AG04449 (cell line): ENCODE measurements at places on chromosomes 5 and 9.
A peak's percentile ranks its signal among the peaks of the same experiment; 100 is the strongest.

- DNase-seq, result no peak
Observed at GRCh38 chr5:173011566-173011965, 28.0 kb downstream of the ATP6V0E1 start.

GRCh38 chr5:127940854-127941253 is 142.7 kb upstream of the SLC12A2 start:
- no peak for DNase-seq

DNA sequence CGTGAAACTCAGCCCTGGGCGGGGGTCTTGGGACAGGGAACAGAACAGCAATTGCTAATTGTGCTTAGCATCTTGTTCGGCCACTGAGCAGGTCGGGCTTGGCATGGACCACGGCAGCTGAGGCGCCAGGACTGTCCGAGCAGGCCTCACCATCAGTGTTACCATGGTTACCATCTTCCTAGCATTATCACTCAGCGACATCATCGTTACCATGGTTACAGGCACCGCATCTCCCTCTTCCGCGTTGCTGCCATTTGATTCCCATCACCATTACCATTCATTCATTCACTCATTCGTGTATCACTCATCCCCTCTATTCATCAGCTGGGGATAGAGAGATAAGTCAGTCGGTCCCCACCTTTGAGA is 81.0 kb upstream of the ZBTB43 start:
- DNase-seq, result no peak

DNA sequence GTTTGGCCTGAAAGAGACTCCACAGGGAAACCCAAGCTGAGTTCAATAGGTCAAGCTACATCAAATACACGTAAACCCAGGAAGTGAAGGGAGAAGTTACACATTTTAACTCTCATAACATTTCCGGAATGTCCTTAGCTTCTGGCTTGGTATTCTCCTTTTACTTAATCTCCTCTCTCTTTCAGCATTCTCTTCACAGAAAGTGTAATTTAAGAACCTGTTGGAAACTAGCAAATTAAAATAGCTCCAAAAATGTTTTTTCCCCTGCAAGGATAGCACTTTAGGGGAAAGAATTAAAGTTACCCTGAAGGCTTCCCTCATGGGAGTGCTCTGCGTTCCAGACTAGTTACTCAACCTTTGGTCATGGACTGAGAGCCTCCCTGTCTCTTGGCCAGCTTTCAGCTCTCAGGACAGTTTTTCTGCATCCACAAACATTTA is 292.7 kb upstream of the TARS1 start:
- peak; percentile 82 for DNase-seq

DNA sequence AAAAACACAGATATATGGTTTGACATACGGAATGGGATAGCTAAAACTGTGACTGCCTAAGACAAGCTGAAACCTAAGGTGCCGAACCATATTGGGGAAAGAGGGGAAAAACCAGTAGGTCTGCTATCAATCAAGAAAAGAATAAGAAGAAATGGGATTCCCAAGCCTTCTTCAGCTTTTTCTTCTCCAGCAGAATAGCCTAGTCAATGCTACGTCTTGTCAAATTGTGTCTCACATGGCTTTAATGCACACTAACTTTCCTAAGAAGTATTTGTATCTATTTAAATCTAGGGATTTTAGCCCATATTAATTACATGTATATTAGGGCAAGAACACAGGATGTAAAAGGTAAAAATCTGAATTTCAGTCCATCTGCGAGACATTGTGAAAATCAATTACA is 797 bp upstream of the FBXO38 start:
- DNase-seq, result no peak

DNA sequence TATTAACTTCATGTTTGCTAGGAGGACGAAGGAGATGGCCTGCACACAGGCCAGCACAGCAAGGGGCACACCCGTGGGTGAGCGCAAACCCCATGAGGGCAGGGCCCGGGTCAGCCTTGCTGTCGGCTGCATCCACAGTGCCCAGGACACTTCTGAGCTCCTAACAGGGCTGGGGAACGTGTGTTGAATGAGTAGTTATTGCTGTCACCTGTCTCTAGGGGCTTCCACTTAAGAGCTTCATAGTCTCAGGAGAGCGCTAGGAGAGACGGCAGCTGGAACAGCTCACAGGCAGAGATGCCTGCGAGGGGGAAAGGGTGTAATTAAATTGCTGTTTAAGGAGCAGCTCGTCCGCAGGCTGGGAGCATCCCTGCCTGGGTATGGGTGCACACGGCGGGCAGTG is 91.4 kb upstream of the NEURL1B start:
- DNase-seq, result no peak

- DNase-seq, result no peak
Observed at GRCh38 chr9:129318121-129319075, 140.3 kb upstream of the IER5L start.

- DNase-seq, result no peak
Observed at GRCh38 chr5:7462758-7463157, 66.8 kb downstream of the ADCY2 start.

GRCh38 chr5:164435576-164435975 is 930.2 kb downstream of the MAT2B start:
- DNase-seq, result no peak

GRCh38 chr9:135098400-135099105 is 11.1 kb downstream of the OLFM1 start:
- DNase-seq, result no peak

DNA sequence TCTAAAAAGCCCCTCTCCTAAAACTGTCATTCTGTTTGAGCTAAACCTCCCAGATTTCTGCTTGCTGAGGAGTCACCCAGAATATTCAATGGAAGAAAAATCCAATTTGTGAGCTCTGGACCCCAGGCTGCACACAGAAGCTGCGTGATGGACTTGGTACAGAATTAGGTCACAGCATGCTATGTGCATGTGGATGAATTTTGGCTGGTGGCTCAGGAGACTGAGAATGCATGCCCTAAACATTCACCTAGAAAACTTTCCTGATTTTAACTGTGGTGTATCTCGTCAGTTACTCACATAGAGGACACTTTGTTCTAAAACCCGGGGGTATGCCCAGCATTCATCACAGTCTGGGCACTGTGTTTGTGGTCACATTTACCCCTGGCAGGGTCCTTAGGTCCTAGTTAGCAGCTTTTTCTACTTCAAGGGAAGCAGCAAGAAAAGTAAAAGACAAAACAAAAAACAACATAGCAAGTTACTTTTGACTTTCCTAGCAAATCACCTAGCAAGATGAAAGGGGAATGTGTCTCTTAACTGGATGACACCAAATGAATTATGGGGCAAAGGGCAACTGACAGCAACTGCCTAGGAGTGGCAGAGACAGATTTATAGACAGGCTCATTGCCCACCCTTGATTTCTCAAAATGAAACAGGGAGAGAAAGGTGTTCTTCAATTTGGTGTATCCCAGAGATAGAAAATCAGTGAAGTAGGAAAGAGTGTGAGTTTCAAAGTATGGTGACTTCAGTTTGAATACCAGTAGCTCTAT is 8.3 kb upstream of the SHROOM1 start:
- no peak for DNase-seq

GRCh38 chr9:137919649-137920141 is 42.1 kb downstream of the CACNA1B start:
- no peak for DNase-seq

GRCh38 chr9:134869554-134870300 is 10.9 kb upstream of the FCN2 start:
- DNase-seq, result no peak

DNA sequence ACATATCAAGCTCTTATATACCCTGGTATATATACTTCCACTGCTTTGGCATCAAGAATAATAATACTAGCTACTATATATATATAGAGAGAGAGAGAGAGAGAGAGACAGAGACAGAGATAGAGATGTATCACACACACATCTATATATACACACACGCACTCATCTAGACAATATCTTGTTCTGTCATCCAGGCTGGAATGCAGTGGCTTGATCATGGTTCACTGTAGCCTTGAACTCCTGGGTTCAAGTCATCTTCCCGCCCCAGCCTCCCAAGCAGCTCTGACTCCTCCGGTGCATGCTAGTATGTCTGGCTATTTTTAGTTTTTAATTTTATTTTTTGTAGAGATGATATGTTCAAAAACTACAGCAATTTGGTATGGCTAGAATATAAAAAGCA is 22.5 kb downstream of the ANKHD1 start:
- DNase-seq, result no peak

DNA sequence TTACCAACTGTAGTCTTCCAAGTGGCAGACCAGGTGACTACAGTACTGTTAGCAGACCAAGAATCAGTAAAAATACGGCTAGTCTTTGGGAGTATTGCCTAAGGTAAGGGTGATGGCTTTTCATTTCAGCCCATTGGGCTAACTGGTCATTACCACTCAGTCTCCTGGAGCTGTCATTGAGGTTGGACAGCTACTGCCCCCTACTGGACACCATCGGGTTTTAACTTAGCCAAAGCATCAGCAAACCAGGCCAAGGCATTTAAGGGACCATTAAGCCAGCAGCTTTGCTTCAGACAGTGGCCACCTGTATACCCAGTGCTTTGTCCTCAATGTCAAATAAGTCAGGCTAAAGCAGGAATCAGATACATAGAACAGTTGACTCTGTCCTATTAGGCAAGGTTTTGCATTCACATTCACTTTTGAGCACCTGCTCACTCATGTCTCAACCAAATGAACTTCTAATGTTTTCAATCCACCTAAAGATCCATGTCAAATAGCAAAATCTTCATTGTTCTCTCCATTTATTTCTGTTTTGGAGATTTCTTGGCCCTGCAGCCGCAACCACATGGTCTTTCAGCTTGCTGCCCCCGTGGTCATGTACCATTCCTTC is 117.2 kb downstream of the INVS start:
- no peak for DNase-seq

DNA sequence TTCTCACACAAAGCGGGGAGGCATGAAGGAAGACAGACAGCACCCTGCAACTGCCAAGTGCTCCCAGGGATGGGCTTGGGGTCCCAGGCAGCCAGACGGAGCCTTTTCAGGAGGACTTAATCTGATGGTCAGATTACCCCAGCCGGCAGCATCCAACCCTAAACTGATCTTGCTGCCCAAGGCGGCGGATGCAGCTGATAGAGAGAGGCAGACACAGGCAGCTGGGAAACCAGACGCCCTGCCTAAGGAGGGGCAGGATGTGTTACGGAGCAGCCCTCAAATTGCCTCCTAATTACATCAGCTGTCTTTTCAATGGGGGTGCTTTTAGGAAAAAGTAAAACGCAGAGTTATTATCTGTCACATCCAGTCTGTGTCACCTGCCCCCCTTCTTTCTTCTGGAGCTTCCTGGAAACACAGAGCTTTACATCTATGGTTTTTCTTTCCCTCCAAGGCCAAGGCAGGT is 190.9 kb upstream of the PANK3 start:
- no peak for DNase-seq

GRCh38 chr9:97518909-97519307 is 17.4 kb downstream of the TMOD1 start:
- DNase-seq, result peak; percentile 31

DNA sequence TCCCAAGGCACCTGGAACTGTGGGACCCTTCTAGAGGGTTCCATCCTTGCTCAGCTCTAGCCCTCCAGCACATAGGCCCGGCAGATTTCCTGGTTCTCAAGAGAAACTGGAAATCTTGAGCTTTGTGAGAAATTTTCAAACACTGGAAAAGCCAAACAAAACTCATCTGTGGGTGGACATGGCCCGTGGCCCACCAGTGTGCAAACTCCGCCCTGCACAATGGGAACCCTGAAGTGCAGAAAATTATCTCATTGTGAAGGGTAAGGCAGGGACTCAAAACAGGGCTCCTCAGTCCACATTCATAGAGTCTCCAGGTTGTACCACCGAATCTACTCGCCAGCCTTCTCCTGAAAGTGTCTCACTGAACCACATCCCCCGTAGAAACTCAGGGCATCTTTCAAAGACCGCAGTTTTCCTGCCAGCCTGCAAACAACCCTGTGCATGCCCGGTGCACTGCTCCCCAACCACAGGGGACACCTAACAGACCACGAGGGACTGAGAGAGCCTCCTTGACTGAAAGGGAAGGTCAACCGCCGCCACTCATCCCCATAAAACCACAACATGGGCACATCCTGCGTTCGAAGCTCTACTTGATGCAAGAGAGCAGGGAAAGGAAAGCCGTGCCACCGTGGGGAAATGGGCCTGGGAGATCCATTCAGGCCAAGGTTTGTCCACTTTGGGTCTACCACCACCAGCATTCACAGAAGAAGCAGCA is 18.1 kb downstream of the ADAMTS2 start:
- DNase-seq, result no peak

- no peak for DNase-seq
Observed at GRCh38 chr9:68705531-68706362, 707 bp downstream of the PIP5K1B start.

- no peak for DNase-seq
Observed at GRCh38 chr9:136171009-136171800, 33.7 kb downstream of the LHX3 start.

- DNase-seq, result no peak
Observed at GRCh38 chr9:2174911-2175310, 159.8 kb downstream of the SMARCA2 start.

- no peak for DNase-seq
Observed at GRCh38 chr9:8186560-8186959, 387.0 kb upstream of the DMAC1 start.

DNA sequence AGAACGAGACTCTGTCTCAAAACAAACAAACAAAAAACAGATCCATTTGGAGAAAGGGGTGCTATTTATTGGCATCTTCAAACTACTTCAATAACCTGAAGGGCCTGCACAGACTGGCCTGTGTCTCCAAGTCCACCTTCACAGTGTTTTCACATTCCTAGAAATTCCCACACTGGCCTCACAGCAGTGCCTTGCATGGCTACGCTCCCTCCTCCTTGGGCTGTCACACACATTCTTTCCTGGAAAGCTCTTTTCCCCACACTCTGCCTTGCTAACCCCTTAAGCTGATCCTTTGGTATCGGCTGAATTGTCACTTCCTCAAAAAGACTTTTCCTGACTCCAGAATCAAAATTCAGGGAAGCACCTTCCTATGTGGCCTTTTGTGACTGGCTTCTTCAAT is 19.8 kb downstream of the FAM151B start:
- no peak for DNase-seq

- no peak for DNase-seq
Observed at GRCh38 chr9:17963498-17963897, 384.6 kb downstream of the SH3GL2 start.

DNA sequence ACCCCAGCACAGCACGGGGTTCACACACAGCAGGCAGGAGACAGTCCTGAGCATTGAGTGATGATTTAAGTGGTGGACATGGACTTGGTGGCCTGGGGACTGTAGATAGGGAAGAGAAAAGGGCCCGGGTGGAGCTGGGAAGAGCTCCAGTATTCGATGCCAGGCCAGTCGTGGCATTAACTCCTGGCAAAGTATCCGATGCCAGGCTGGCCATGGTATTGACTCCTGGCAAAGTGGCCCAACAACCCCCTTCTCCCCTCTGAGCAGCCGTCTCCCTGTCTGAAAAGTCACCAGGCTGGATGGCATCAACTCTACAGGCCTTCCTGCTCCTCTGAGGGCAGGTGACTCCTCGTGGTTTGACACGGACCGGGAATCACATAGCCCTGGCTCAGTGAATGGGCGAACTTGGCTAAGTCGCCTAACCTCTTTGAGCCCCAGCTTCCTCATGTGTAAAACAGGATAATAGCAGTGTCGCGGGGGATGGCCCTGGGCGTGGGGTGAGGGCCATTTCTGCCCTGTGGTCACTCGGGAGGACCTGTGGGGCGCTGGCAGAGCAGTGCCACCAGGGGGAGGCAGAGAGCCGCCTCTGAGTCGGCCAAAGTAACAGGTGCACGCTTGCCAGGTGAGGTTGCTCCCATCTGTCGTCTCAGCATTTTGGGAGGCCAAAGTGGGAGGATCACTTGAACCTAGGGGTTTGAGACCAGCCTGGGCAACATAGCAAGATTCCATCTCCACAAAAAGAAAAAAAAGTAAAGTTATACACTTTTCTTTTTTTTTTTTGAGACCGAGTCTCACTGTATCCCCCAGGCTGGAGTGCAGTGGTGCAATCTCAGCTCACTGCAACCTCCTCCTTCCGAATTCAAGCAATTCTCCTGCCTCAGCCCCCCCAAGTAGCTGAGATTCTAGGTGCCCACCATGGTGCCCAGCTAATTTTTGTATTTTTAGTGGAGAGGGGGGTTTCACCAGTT is 5.7 kb upstream of the SEC16A start:
- DNase-seq, result no peak
